ENCODE measurements at places on chromosomes 5 and 9.
A peak's percentile ranks its signal among the peaks of the same experiment; 100 is the strongest.

- DNase-seq = no peak
Observed at GRCh38 chr5:9316733-9317132, 229.1 kb downstream of the SEMA5A start.

GRCh38 chr5:81657386-81657785 is 93.5 kb downstream of the SSBP2 start:
- no peak for DNase-seq

GRCh38 chr5:37847978-37848425 is 8.2 kb upstream of the GDNF start:
- DNase-seq = no peak

GRCh38 chr5:59840200-59840601 is 53.3 kb downstream of the PDE4D start:
- no peak for DNase-seq

- DNase-seq = no peak
Observed at GRCh38 chr5:132428147-132428482, 58.6 kb downstream of the SLC22A5 start.

DNA sequence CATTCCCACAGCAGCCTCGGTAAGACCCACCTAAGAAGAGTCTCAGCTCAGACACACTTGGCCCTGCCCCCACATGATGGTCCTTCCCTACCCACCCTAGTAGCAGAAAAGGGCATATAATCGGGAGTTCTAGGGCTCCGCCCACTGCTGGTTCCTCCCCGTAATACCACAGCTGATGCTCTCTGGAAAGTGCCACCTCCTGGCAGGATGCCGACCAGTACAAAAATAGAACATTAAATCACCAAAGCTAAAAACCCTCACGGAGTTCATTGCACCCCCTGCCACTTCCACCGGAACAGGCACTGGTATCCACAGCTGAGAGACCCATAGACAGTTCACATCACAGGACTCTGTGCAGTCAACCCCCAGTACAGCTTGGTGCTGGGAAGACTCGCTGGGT is 271.3 kb downstream of the KIAA0825 start:
- no peak for DNase-seq

DNA sequence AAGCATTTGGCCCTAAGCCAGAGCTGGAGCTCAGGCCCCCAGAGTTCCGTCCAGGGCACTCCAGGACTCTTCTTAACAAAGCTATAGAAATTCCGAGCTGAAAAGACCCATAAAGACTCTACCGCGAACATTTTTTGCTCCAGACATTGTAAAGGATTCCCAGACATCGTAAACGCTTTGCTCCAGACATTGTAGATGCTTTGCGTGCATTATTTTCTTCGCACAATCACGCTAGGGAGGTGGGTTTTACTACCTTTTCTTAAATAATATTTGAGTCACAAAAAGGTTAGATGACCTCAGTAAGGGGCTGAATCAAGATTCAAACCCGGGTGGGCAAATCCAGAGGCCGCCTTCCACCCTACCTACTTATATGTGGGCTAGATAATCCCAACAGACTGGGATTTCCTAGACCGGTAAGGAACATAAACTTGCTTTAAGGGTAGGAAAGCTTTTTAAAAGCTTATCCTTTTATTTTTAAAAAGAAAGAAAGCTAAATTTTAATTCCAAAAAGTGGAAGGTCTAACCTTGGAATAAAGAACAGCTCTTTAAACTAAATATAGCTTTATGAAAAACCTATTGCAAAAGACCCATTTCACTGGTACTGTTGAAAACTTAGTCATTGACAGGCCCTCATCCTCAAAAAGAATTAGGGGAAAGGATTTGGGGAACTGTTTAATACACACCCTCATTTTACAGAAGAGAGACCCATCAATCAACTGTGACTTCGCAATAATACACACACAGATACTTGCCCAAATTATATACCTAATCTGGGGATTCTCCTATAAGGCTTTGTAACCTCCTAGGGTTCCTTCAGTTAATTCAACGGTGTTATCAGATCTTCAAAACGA is 822 bp upstream of the TNIP1 start:
- no peak for DNase-seq

GRCh38 chr5:175654339-175654738 is 3.5 kb upstream of the HRH2 start:
- DNase-seq = no peak

DNA sequence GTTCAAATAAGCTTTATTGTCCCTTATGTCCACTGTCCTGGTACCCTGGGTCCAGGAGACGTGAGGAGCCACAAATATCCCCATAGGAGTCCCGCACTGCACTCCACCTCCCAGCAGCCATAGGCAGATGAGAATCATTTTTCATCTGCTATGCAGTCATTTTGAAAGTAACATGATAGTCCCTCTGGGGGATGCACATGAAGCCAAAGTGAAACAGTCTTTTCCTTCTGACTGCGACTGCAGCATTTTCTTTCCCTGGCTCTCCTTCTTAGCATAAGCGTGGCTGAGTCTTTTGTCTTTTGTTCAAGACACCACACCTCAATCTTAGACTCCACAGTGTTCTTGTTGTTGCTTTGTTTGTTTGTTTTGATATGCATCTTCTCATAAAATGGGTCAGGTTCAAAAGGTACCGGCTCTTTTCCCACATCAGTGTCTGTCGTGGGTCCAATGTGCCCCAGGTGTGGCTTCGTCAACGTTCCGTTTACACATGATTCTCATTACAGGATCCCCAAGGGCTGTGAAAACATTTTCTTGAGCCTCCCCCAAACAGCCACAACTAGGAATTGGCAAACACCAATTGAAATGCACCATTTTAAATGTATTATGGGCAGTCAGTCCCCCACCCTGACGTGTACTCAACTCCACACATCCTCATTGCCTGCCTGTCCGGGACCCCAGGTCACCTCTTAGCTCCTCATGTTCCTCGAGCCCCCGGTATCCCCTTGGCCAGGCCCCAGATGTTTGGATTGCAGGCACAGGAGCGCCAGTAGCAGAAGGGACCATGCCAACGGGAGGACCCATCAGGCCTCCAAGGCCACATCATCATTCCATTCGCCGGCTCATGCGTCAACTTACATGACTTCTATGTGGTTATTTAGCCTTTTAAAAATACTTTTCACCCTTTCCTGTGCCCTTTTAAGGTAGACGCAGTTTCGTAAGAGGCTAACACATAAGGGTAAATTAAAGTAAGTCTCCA is 237.8 kb upstream of the DAPK1 start:
- no peak for DNase-seq

DNA sequence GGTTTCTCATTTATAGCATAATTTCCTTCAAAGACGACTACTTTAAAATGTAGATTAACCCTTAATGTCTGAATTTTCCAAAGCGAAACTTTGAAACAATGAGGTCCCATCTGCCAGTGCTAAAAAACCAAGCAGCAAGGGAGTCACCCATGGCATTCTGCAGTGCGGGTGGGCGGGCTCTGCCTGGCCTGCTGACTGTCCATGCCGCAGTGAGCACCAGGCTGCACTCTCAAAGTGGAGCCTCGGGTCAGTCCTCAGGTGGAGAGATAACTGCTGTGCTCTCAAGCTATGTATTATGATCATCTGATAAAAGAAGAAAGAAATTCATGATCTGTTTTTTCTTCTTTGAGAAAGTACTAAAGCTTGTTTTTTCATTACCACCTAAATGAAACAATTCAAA is 581.6 kb downstream of the CETN3 start:
- no peak for DNase-seq

DNA sequence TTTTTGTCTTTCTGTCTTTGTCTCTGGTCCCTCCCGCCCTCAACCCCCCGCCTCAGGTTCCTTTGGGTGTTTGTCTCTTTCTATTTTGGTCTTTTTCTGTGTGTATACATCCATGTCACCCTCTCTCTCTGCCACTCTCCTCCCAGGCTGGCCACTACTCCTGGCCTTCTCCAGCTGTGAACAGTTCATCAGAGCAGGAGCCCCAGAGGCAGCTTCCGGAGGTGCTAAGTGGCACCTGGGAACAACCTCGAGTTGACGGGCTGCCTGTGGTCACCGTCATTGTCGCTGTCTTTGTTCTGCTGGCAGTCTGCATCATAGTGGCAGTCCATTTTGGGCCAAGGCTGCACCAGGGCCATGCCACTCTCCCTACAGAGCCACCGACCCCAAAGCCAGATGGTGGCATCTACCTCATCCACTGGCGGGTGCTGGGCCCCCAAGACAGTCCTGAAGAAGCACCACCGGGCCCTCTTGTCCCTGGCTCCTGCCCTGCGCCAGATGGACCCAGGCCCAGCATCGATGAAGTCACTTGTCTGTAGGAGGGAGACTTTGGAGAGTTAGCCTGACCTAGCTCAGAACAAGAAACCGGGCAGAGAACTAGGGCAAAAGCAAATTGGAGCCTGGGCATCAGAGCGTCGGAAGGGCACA is 1.7 kb downstream of the SMIM33 start:
- DNase-seq = no peak

GRCh38 chr9:112624711-112625707 is 92.9 kb downstream of the INIP start:
- DNase-seq = no peak

- no peak for DNase-seq
Observed at GRCh38 chr9:137149942-137150616, 11.1 kb downstream of the GRIN1 start.

GRCh38 chr5:17079562-17079961 is 137.9 kb upstream of the BASP1 start:
- DNase-seq = no peak

DNA sequence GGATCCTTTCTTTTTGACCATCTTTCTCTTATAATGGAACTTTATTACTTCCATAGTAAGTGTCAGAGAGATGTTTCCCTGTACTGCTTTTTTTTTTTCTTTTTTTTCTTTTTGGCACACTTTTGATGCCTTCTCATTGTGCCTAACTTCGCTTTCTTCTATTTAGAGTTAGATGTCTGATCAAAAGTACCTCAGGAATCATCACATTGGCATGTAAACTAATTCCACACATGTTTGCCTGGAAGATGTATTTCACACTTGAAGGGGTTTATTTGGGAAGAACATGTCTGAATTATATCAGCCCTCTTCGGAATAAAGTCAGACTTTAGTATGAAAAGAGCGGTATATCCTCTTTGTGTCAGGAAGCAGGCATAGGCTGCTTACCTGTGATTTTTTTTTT is 35.1 kb downstream of the SMARCA2 start:
- DNase-seq = no peak

DNA sequence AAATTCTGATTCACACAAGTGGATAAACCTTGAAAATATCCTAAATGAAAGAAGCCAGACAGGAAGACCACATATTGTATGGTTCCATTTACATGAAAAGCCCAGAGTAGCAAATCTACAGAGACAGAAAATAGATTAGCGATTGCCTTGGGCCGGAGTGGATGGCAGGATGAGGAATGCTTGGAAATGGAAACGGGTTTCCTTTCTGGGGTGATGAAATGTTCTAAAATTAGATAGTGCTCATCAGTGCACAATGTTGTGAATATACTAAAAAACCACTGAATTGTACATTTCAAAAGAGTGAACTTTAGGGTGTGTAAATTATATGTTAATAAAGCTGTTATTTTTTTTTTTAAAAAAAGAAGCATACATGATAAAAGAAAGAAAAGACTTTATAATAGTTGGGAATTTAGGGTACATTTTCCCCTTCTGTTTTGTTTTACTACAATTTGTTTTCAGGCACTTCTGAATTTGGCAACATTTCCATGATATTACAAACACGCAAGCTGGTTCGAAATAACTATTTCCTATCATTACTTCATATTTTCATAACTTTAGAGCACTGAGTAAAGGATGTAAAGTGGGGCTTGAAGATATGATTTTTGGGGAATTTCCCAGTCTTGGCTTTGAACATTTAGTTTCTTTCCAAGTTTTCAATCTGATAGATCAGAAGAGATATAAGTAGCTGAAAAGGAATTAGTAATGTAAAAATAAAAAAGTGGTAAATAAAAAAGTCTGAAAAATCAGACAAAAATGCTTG is 23.9 kb downstream of the SLC35A4 start:
- DNase-seq = no peak

GRCh38 chr9:132241840-132242620 is 80.2 kb downstream of the NTNG2 start:
- no peak for DNase-seq

- DNase-seq = no peak
Observed at GRCh38 chr9:24439456-24439855, 106.2 kb downstream of the IZUMO3 start.

DNA sequence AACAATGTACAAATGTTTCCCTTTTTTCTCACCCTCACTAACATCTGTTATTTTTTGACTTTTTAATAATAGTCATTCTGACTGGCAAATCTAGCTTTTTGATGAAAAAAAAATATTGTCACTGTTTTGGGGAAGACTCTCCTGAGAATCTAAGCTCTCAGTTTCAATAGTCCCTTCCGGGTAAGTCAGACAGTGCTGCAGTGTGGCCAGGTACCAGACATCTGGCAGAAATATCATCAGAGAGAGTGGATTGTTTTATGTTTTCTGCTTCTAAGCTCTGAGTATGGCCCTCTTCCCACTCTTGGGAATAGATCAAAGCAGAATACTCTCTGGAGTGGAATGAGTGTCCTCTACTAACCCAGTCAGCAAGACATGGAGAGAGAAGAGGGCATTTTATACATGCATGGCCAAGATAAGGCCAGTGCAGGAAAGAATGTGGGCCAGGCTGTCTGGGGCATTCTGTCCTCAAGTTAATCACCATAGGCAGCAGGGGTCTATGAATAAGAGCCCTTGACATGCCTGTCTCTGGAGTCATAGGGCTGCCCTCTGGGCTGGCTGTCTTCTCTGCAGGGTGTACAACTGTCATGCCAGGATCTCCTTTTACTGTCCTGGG is 38.5 kb upstream of the OR2S2 start:
- no peak for DNase-seq

DNA sequence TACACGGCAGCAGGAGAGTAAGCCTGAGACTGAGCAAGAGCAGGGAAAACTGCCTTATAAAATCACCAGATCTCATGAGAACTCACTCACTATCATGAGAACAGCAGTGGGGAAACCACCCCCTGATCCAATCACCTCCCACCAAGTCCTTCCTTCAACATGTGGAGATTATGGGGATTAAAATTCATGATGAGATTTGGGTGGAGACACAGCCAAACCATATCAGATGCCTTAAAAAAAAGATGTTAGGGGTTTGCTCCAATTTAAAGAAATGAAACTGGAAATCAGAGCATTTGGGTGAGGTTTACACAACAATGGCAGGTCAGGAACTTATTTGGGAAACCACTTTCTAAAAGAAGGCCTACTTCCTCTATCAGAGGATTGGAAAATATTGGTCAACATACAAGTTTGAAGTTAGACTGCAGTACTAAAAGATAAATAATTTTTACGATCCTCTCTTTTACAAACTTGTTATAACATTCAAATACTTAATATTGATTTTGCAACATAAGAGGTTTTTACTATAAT is 105.1 kb downstream of the FBN2 start:
- no peak for DNase-seq

DNA sequence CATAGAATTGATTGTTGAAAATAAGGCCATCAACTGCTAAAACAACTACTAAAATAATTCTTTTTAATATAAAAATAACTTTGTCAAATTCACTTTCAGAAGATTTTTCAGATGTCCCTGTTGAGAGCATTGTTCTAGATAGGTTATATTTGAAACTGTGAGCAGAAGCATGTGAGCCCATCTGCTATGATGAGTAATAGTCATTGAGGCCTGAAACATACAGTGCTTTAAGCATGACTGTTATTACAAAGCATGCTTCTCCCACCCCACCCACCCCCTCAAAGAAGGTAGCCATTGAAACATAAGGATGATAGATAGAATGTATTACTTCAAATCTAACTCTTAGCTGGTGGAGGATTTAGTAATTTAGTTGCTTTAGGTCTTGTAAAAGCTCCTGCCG is 86.0 kb downstream of the UHRF2 start:
- no peak for DNase-seq

- DNase-seq = peak; percentile 42
Observed at GRCh38 chr9:122070728-122071515, 22.2 kb downstream of the TTLL11 start.

Data from H1 (cell line).